ENCODE measurements at places on chromosomes 5 and 9.

- DNase-seq = no peak
Observed at GRCh38 chr5:75869891-75870290, 152.7 kb upstream of the POC5 start.

- DNase-seq = no peak
Observed at GRCh38 chr5:90897618-90898017, 339.0 kb downstream of the ADGRV1 start.

GRCh38 chr5:36396640-36397039 lies 94.9 kb upstream of the RANBP3L start:
- DNase-seq = peak; percentile 47

DNA sequence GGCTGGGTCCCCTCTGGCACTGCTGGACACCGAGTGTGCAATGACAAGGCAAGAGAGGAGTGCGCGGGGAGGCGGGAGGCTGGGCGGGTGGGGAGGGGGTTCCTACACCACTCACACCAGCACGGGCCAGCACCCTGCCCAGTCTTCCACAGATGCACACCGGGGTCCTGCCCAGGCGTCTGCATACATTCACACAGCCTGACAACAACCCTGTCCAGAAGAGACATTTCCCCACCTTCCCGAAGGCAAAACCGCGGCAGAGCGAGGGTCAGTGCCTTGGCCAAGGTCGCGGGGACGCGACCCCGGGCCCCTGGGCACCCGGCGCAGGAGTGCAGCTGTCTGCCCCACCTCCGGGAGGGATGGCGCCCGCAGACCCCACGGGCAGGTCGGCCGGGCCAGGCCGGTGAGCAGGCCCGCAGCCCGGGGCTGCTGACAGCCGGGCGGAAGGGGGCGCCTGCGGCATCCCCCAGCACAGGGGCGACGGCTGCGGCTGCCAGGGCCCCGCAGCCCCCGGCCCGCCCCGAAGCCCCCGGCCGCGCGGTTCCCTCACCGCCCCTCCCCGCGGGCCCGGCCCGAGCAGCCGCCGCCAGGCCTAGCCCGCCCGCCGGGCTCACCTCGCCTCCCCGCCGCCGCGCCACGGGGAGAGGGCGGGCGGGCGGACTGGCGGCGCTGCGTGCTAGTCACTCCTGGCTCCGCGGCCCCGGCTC lies 496 bp downstream of the MAPK9 start:
- peak; percentile 56 for DNase-seq

GRCh38 chr5:109656829-109657228 lies 32.9 kb upstream of the MAN2A1 start:
- peak; percentile 69 for DNase-seq

DNA sequence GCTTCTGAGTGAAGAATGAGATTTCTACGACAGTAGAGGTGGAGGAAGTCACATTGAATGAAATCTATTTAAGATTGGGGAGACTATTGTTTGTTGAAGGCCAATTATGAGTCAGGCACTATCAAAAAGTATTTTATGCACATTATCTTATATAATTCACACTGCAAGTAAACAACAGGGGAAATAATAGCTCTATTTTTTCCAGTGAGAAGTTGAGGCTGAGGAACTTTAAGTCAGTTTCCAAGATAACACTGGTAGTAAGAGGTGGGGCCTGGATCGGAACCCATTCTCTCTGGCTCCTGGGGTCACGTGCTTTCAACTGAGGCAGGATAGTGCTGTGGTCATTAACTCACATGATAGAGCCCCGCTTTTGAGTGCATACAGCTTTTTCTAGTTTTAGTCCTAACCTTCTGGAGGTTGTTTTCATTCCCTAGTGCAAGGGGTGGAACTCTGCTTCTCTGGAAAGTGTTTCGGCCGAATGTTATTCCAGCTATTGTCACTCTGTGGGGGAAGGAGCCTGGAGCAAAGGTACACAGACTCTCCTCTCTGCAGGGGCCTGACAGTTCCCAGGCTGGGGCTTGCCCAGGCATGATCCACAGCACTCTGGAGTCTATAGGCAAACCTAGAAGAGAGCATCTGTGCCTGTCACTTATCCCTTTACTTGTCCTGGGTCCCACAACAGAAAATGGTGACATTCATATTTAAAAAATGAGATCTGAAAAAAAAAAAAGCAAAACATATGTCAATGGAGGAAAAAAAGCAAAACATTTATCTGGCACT lies 352.4 kb upstream of the ACTBL2 start:
- peak; percentile 59 for DNase-seq

- DNase-seq = peak; percentile 25
Observed at GRCh38 chr5:134127376-134127861, 12.9 kb downstream of the TCF7 start.

DNA sequence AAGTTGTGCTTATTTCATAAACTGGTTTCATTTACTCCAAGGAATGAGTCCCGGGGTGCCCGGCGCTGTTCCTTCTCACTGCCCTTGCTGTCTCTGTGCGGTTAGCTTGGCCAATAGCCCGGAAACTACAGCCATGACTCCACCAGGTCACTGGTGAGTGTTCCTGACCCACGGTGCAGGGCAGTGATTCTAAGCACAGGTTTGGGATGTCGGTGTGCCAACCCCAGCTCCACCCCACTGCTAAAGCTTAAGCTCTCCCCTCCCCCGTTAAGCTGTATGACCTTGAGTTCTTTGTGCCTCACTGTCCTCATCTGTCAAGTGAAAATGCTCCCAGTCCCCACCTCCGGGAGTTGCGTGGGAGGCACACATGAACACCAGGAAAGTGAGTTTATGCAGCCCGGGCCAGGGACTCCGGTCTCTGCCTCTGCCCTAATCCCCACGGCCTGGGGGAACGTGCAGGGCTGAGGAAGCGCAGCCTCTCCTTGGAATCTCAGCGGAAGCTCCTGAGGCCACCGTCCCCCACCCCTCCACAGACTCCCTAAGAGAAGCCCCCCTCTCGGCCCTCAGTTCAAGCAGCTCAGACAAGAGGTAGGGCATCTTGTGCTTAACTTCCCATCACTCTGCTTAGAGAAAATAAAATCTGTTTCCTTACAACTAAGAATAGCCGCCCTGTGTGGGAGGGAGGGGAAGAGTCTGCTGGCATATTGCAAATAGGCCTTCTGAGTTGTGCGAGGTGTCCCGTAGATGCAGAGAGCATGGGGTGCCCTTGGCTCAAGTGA lies 92.0 kb upstream of the RAI14 start:
- peak; percentile 46 for DNase-seq

DNA sequence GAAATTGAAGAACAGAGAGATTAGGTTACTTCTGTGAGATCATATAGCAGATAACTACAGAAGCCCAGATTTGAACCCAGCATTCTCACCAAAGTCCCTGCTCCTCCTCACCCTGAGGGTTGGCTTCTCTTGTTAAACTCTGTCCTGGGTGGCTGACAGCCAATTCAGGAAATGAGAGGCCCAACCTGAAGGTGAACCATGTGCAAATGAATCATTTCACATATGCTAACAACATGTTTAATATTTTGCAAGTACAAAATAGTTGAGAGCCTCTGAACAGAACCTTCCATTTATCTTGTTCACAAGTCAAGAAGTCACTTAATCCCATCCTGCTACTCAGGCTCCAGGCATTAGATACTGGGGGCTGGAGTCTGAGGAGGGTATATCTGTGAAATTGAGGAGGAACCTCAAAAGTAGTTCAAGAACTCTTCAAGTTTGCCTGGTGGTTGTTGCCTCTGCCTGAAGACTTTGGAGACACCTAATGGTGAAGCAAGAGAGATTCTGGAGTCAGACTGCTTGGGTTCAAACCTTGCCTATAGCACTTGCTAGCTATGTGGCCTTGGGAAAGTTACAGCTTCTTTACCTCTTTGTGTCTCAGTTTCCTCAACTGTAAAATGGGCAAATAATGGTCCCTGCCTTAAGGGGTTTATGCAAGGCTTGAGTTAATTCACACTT lies 564.0 kb downstream of the PSAT1 start:
- peak; percentile 89 for DNase-seq

- no peak for DNase-seq
Observed at GRCh38 chr9:119283078-119283794, 86.0 kb downstream of the BRINP1 start.

- no peak for DNase-seq
Observed at GRCh38 chr5:82388181-82388580, 110.0 kb upstream of the RPS23 start.

- DNase-seq = no peak
Observed at GRCh38 chr5:174323878-174324281, 278.4 kb downstream of the NSG2 start.

DNA sequence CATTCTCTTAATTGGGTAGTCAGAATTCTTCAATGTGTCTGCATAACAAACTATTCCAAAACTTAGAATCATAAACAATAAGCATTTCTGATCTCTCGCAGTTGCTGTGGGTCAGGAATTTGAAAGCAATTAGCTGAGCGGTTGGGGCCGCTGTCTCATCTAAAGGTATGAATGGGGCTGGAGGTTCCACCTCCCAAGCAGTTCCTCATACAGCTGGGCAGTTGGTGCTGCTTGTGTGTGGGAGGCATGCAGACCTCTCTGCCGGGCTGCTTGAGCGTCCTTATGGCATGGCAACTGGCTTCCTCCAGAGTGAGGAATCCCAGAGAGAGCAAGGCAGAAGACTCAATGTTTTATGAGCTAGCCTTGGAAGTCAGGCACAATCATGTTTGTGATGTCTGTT lies 30.2 kb upstream of the SEMA4D start:
- no peak for DNase-seq

GRCh38 chr5:132635873-132636272 lies 22.1 kb upstream of the IL13 start:
- no peak for DNase-seq
